ENCODE measurements at places on chromosomes 16 and 17. TPM values are rescaled to one million over a fixed set of nuclear protein-coding genes. Genes with fewer than 3 reads are reported as not detected.

Gene DYNLRB2
- not detected for total RNA-seq

Gene GSG1L
- total RNA-seq = not detected

Gene NAGS
- 0.64 TPM for total RNA-seq

DNA sequence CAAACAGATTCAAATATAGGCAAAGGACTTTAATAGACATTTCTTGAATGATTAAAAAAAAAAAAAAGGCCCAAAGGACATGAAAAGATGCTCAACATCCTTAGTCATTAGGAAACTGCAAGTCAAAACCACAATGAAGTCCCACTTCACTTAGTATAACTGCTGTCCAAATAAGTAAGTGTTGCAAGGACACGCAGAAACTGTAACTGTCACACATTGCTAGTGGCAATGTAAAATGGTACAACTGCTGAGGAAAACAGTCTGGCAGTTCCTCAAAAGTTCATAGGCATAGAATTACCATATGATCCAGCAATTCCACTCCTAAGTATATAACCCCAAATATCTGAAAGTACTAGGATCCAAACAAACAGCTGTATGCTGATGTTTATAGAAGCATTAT lies 112.7 kb downstream of the BRIP1 start:
- H3K36me3 ChIP-seq = 0 out of 2 replicates have a peak, but pooled peaks cover 2% of the 10 kb centered on the region
- 0 out of 2 replicates have a peak overlapping the region, but pooled peaks have one; percentile 14 for H3K27ac ChIP-seq
- no peak overlapping the region for H3K4me3 ChIP-seq
- no peaks in the 10 kb centered on the region for H3K27me3 ChIP-seq

- H3K4me3 ChIP-seq = no peak overlapping the region
- no peaks in the 10 kb centered on the region for H3K36me3 ChIP-seq
- H3K27ac ChIP-seq = no peak overlapping the region
- no peak for DNase-seq
- H3K4me1 ChIP-seq = peaks cover 27% of the 10 kb centered on the region
Measured at GRCh38 chr17:31486351-31487062, 95.0 kb downstream of the RAB11FIP4 start.

DNA sequence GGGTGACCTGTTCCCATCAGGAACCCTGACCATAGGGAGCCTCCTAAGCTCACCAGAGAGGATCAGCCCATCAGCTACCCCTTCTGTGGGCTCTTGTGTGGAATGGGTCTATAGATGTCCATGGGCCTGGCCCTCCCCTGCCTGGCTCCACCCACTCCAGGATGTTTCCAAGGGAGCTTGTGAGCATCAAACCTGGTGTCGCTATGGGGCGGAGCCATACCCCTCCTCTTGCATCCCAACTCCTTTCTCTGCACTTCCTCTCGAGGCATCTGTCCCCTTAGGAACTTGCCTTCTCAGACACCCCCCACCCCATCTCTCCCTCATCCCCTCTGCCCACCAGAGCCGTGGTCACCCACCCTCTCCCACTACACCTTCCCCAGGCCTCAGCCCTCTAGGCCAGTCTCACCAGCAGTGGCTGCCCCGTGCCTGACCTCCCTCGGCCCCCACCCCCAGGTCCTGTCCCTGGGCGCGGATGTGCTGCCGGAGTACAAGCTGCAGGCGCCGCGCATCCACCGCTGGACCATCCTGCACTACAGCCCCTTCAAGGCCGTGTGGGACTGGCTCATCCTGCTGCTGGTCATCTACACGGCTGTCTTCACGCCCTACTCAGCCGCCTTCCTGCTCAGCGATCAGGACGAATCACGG lies 10.4 kb downstream of the KCNH6 start:
- no peak for DNase-seq
- H3K27me3 ChIP-seq = peaks cover 3% of the 10 kb centered on the region
- H3K4me3 ChIP-seq = no peak overlapping the region

DNA sequence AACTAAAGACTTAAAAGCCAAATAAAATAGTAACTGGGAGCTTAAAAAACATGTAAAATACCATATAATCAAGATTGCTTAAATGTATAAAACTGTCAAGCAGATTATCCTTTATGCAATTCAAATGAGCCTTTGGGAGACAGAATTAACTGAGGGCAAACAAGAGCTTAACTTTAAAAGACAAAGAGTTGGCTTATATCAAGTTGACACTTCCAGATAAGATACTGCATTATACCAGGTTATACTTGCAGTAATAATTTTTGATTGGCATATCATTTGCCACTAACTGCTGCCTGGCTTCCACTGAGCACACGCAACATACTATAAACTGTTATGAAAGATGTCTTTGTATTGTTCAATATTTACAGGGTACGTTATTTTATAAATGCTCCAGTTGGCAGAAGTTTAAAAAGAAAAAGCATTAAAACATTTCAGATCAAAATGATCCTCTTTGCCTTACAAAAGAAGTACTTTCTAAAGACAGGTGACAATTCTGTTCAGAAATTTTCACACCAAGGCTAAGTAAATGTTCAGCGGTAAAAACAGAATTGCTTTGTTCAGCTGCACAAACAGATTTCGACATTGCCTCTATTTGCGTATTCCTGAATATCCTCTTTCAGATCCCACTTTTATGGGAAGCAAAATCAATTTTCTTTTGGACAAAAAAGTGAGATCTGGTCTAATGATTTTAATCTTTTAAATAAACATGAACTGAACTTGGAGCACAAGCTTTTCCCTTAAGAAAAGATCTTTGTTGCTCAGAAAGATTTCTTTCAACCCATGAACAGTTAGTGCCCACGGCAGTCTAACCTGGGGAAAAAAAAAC lies 50.7 kb downstream of the TOX3 start:
- no peak overlapping the region for H3K4me3 ChIP-seq
- no peaks in the 10 kb centered on the region for H3K36me3 ChIP-seq
- no peaks in the 10 kb centered on the region for H3K27me3 ChIP-seq
- DNase-seq = no peak
- no peaks in the 10 kb centered on the region for H3K4me1 ChIP-seq
- H3K27ac ChIP-seq = no peak overlapping the region

DNA sequence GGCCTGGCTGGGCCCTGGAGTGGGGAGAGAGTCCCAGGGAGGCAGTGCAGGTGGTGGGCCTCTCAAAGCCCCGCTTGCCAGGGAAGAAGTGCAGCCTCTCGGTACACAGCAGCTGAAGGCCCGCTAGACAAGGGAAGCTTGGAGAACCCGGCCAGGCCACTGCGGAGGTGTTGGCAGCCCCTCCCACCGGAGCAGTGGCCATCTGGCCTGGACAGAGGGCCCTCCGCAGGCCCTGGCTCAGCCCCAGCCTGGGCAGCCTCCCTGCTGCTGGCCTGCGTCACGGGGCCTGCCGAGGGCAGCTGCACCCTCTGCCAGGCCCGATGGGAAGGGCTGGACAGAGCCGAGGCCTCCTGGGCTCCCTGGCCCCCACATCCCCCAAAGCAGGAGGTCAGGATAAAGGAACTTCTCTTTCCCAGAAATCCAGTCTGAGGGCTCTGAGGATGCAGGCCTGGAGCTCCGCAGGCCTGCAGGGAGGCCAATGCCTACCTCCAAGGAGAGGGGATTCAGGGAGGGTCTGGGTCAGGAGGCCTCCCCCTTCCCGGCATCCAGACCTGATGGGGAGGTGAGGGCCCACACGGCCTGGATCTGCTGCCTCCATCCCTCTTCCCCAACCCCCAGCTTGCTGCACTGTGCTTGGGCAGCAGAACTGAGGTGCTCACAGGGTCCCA lies 4.3 kb downstream of the SPPL2C start:
- no peak overlapping the region for H3K4me3 ChIP-seq
- H3K4me1 ChIP-seq = no peaks in the 10 kb centered on the region

DNA sequence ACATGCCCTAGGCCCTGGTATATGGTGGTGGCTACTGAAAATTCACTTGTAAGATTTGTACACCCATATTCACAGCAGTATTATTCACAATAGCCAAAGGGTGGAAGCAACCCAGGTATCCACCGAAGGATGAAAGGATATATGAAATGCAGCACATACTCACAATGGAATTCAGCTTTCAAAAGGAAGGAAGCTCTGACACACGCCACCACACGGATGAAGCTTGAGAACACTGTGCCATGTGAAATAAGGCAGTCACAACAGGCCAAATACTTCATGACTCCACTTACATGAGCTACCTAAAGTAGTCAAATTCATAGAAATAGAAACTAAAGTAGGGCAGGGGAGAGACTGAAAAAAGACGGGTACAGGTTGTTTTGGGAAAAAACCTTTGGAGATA lies 2.9 kb downstream of the XPO6 start:
- H3K4me1 ChIP-seq = peaks cover 12% of the 10 kb centered on the region
- peak overlapping the region; percentile 24 for H3K27ac ChIP-seq
- H3K36me3 ChIP-seq = peaks cover 24% of the 10 kb centered on the region

GRCh38 chr17:77225265-77225664 lies 84.5 kb downstream of the SEC14L1 start:
- H3K27ac ChIP-seq = no peak overlapping the region
- no peaks in the 10 kb centered on the region for H3K27me3 ChIP-seq
- no peak overlapping the region for H3K4me3 ChIP-seq
- no peak for DNase-seq

All from GM12878 (cell line).